ENCODE measurements at places on chromosomes 12 and 14.

DNA sequence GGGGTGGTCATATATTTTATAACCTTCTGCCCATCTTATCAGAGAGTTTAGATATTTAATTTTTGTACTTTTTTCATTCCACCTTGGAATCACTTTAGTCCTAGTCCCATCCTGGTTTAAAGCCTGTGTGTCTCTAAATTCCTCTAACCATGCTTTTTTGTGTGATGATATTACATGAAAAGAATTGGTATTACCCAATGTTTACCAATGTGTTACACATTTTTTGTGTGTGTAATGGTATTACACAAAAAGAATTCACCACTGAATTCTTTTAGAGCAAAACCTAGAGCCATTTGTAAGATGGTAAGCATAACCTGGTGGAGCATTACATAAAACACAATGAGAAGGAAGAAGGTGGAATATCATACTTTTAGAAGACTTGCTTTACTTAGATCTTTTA is 77.5 kb downstream of the FAR2 start:
- DNase-seq, result no peak

GRCh38 chr12:131221061-131221956 is 267.6 kb downstream of the ADGRD1 start:
- DNase-seq, result no peak

GRCh38 chr12:125276567-125276966 is 211.3 kb downstream of the AACS start:
- DNase-seq, result no peak

GRCh38 chr12:127504874-127505273 is 762.1 kb upstream of the TMEM132C start:
- DNase-seq, result no peak

GRCh38 chr14:104301731-104302460 is 163.5 kb downstream of the KIF26A start:
- no peak for DNase-seq

- DNase-seq, result no peak
Observed at GRCh38 chr12:56932146-56932545, 2.1 kb downstream of the SDR9C7 start.

DNA sequence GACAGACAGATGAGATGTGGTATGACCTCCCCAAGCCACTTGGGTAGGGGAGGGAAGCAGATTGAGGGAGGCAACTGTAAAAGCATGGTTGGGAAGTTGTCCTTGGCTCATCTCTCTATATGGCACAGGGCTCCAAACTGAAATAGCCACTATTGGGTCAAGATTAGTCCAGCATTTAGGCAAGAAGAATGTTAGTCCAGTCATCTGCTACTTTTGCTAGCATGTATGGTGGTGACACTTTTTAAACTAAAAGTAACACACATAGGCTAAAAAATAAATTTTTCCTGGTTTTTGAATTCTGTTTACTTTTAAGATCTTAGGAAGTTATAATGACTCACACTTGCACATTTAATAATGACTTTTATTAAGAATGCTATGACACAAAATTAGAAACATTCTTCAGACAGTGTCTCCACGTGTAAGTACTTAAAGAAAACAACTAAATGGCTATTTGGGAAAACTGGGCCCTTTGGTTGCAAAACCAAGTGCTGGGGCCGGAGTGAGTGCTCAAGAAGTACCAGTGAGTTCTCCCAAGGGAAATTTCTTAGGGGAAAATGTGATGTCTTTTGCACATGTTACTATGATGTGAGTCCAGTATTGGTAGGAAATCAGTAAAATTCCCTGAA is 179.1 kb upstream of the HIF1A start:
- no peak for DNase-seq

DNA sequence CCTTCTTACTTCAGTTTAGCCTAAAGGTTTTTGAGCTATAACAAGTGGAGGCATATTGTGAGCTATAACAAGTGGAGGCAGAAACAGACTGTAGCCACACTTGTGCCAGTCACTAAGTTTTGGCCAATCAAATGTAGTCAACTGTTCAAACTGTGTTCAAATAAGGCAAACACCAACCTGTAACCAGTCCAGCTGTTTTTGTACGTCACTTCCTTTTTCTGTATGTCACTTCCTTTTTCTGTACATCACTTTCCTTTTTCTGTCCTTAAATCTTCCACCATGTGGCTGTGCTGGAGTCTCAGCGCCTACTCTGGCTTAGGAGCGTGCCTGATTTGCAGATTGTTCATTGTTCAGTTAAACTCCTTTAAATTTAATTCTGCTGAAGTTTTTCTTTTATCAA is 79.7 kb downstream of the FUT8 start:
- DNase-seq, result no peak

DNA sequence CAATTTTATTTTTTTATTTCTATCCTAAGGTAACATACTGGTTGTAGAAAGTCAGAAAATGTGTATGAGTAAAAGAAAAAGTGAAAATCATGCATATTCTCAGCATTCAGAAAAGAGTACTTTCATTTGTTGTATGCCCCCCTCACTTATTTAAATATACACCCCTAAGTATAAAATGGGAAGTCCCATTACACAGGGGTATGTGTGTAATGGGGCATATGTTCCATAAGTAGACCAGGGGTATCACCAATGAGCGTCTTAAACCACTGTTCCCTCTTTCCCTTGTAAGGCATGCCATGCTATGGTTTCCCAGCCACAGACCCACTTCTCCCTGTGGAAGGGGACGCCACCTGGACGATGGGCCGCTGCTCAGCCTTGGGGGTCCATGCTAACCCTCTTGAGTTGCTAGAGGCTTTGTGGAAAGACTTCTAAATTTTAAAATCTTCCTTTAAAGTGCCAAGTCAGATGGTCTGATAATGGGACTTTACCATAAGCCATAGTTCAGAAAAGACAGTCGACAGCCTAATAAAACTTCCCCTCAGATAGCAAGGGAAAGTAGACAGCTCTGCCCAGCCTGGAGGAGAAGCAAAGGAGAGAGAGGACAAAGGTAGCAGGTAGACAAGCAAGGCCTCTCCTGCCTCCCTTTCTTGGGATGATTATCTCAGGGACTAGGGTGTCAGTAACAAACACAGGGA is 118.2 kb downstream of the ZFP36L1 start:
- DNase-seq, result no peak

GRCh38 chr12:122749569-122750332 is 2.9 kb upstream of the DENR start:
- no peak for DNase-seq

- DNase-seq, result no peak
Observed at GRCh38 chr12:6849427-6849826, 1.7 kb downstream of the CDCA3 start.

DNA sequence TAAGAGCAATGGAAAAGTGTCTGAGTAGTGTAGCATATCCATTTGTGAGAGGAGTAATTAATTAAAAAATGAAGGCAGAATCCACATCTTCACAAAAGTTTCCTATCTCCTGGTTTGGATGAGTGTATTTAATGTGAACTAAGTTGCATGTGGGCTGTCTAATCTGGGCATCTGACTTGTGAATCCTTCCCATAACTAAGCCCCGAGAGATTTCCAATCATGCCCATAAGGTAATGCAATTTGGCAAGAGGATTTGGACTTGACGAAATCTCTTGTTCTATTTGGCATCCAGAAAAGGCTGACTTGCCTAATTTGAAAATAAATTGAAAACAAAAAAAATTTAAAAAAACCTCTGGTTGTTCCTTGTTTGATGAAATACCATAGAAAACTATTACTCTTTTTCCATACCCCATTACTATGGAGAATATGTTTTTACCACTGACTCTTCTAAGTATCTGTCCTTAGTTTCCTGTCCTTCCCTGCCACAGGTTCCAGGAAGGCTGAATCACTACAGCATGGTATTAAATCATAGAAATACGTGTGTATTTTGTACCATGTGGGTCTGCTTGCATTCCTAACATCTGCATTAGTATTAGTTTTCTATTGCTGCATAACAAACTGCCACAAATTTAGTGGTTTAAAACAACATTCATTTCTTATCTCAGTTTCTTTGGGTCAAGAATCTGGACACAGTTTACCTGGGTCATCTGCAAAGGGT is 48.4 kb downstream of the ETV6 start:
- no peak for DNase-seq

GRCh38 chr14:56803816-56804535 is 6.3 kb downstream of the OTX2 start:
- no peak for DNase-seq

GRCh38 chr12:120692524-120693033 is 5.6 kb downstream of the MLEC start:
- DNase-seq, result no peak

DNA sequence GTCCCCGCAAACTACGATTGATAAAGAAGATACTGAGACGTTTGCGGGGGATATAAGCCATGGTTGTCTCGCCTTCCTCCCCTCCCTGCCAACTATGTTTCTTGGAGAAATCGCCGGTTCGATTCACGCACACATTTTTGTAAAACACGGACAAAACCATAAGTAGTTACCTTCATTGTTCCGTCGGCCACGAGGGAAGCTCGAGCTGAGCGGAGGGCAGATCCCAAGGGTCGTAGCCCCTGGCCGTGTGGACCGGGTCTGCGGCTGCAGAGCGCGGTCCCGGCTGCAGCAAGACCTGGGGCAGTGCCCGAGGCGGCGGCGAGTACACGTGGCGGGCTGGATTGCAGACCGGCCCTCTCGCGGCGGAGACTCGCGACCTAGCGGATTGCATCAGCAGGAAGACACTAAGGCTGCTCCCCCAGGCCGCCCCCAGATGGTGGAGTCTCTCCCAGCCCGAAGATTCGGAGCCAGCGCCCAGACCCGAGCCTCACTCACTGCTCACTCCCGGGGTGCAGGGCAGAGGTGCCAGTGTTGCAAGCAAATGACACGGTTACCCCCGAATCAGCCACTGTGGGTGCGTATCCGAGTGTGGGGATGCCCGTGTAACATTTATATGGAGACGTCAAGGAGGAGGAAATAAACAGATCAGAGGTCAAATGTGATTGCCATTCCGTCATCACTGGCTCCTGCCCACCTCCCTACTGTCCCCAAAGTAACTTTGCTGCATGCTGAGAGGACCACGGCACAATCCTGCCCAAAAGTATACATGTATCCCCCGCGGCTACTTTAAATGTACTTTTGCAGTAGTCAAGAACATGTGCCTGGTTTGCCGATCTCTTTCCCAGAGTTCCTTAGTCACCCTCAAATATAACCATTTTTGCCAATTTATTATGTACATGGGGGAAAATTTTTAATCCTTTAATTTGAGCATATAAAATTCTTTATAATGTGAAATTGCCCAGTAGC is at the start of gene BCAT1:
TSS of gene BCAT1 (minus strand) at position 345 of the 966 bp plus-strand sequence. CDS start at position 176, 169 bp downstream.
- DNase-seq, result no peak

- DNase-seq, result no peak
Observed at GRCh38 chr14:76131071-76131965, 20.4 kb upstream of the GPATCH2L start.

GRCh38 chr14:103563844-103564505 is 1.2 kb downstream of the COA8 start:
- no peak for DNase-seq

DNA sequence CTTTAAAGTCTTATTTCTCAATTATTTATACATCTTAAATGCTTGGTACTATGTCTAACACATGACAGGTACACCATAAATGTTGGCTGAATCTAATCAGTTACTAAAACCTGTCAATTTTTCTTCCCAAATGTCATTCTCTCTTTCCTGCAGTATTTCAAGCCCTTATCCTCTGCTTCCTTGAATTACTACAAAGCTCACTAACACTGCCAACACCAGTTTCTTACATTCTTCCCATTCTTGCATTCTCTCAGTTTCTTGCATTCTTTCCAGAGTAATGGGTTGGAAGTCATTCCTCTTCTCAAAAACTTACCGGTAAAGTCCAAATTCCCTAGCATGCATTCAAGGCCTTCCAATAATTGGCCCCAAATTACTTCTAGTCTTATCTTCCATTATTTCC is 9.6 kb upstream of the SMARCC2 start:
- DNase-seq, result no peak

DNA sequence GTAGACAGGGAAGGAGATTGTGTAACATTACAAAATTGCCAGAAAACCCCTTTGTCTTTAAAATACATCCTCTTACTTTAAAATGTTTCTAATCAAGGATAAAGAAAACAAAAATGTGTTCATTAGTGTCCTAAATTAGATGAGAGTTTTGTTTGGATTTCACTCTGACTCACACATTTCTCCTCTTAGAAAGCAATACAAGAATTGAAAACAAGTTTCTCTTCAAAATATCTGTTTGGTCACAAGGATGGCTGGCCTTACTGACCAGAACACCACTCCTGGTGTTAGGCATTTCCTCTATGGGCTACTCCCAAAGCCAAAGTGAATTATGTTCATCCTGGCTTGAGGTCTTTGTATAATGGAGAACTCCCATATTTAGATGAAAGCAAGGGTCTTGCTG is 6.4 kb downstream of the GUCY2C start:
- no peak for DNase-seq

GRCh38 chr12:120749256-120749655 is 23.6 kb downstream of the ACADS start:
- DNase-seq, result no peak

DNA sequence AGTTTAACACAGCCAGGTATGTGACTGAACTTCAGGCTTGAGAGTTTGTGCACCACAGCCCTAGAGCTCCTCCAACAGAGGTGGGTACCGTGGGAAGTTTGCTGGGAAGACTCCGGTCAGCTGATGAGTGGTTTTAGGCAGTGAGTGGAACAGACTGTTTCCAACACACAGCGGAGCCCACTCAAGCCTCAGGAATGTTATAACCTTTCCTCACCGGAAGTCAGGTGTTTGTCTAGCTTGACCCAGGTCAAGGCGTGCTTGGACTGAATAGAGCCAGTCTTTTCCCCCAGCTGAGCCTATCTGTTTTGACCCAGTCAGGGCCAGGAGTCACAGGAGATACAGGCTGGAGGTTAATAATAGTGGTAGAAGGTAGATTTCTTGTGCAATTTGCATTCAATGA is 138.4 kb upstream of the PARP11 start:
- no peak for DNase-seq

GRCh38 chr12:72738811-72739210 is 466.6 kb downstream of the TRHDE start:
- no peak for DNase-seq

DNA sequence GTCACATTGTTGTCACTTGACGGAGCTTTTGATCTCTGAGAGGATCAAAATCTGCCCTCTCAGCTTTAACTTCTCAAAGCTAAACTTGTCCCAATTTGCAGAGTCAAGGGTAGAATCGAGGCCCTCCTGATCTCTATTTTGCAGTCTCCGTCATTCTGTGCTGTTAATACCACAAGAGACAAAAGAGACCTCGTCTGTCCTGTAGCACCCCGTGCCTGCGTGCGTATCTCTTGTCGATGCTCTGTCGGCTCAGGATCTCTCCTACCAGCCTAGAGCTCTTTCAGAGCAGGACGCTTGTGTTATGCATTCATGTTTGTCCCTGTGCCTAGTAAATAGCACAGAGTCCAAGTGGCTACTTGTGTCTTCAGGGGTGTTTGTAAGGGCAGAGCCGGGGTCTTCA is 5.1 kb downstream of the EVL start:
- no peak for DNase-seq

DNA sequence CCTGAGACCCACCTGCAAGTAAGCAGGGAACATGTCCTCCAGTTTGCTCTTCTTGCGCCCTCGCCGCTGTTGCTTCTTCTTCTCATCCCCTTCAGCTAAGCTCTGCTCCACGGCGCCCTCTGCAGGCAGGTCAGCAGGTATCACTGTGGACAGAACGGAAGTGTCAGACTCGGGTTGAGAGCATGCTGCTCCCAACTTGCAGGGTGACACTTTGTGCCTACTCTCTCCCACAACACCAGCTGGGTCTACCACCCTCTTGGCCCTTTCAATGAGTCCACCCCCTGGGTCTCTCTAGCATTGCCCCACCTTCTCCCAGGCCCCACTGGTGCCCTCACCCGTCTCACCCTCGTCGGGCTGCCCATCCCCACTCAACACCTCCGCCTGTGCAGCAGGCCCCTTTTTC is 16.7 kb downstream of the KMT2D start:
- DNase-seq, result peak; percentile 71

GRCh38 chr12:53231671-53231920 is 413 bp downstream of the RARG start:
- DNase-seq, result no peak
